ENCODE measurements at places on chromosomes 13 and 19. TPM values are rescaled to one million over a fixed set of nuclear protein-coding genes. Genes with fewer than 3 reads are reported as not detected.
A peak's percentile ranks its signal among the peaks of the same experiment; 100 is the strongest.

CYP4F12 gene
- total RNA-seq = 3.1 TPM

DNA sequence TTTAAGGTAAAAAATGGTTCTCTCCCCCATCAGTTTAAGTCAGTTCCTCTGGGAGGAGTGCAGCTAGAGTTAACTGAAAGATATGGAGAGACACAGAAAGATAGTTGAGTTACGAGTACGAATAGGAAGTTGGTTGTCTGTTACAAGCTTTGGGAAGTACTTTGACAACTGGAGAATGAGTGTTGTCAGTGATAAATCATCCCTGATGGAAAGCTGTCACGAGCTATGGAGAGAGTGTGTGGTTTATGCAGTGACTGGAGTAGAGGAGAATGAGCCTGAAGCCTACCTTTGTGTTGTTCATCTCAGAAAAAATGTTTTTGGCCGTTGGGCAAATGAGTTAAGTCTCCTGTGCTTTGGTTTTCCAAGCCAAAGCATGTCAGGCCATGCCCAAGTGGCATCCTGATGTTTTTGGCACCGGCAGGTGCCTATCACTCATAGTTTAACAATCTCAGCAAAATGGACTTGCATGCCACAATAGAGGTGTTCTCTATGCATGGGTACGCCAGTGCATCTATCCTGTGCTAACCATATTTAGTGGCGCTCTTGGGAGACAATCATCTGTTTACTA, 350.2 kb downstream of the IRS2 start:
- no peaks in the 10 kb centered on the region for H3K36me3 ChIP-seq
- H3K27me3 ChIP-seq = no peaks in the 10 kb centered on the region
- no peak for DNase-seq
- no peaks in the 10 kb centered on the region for H3K4me1 ChIP-seq

DNA sequence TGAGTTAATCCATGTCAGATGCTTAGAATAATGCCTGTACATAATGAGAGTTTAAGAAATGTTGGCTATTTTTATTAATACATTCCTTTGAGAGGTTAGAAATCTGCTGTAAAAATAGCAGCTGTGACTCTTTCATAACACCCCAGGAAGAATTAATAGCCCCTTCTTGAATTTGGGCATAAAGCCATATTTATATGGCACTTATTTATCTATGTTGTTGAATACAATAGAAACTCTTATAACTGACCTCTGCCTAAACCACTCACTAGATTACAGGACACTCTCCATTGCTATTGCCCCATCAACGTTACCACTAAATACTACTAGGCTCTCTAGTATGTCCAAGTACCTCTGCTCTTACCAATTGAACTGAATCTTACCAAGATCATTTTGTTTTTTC, 16.3 kb downstream of the NEK5 start:
- no peaks in the 10 kb centered on the region for H3K27me3 ChIP-seq
- H3K4me3 ChIP-seq = no peak overlapping the region
- H3K27ac ChIP-seq = no peak overlapping the region
- no peak for DNase-seq

ANKRD24 gene
- total RNA-seq = 0.39 TPM

GRCh38 chr13:44436589-44437337, 63.1 kb downstream of the SERP2 start:
- peak; percentile 98 for DNase-seq
- peaks cover 17% of the 10 kb centered on the region for H3K36me3 ChIP-seq
- peak overlapping the region; percentile 91 for H3K27ac ChIP-seq

OR7C1 gene
- total RNA-seq = not detected

DNA sequence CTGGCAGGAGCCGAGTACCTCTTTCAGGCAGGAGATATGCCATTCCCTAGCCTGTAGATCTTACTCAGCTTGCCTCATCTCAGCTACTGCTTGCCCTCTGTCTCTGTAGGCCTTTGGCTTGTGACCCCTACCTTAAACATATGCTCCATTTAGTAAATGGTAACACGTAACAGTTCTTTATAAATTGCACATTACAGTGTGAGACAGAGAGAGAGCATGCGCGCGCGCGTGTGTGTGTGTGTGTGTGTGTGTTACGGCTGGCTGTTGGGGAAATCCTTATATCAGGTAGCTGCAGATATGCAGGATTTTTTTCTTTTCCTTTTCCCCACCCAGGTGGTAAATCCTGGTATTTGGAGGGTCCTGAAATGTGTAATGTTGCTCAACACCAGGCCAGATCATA, 4.2 kb downstream of the SPINT2 start:
- no peak for DNase-seq
- peaks cover 17% of the 10 kb centered on the region for H3K4me1 ChIP-seq
- no peak overlapping the region for H3K27ac ChIP-seq
- H3K4me3 ChIP-seq = no peak overlapping the region
- H3K27me3 ChIP-seq = no peaks in the 10 kb centered on the region
- no peaks in the 10 kb centered on the region for H3K36me3 ChIP-seq

GRCh38 chr13:77172650-77173049, 145.7 kb upstream of the FBXL3 start:
- H3K27ac ChIP-seq = no peak overlapping the region
- no peak overlapping the region for H3K4me3 ChIP-seq
- H3K36me3 ChIP-seq = peaks cover 76% of the 10 kb centered on the region

PLK5 gene
- total RNA-seq = not detected

DNA sequence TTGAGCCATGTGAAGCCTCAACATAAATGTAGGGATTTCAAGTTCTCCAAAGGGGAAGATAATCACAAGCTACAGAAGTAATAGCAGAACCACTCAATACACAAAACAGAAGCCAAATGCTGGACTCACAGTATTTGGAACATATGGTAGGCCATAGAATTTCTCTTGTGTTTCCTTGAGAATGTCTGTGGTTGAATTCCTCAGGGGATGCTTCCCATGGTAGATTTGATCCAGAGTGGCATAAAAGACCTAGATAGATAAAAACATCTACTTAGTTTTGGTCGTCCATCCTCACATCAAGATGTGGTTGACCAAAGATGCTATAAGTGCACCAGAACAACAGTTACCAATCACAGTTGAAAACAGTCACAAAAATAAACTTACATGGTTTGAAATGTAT, 83.4 kb downstream of the MIPEP start:
- H3K27ac ChIP-seq = no peak overlapping the region
- H3K27me3 ChIP-seq = no peaks in the 10 kb centered on the region
- no peaks in the 10 kb centered on the region for H3K36me3 ChIP-seq

ZNF808 gene
- 30.3 TPM for total RNA-seq

GRCh38 chr13:102812611-102813287, 13.8 kb downstream of the BIVM start:
- DNase-seq = no peak
- H3K4me1 ChIP-seq = peaks cover 12% of the 10 kb centered on the region
- no peak overlapping the region for H3K27ac ChIP-seq

GRCh38 chr19:49057636-49058234, at the start of gene CGB7:
TSS of gene CGB7 (minus strand) at chr19:49057749. CDS start at chr19:49055375, 2,374 bp downstream.
- H3K27ac ChIP-seq = peak within 1 kb of the TSS; percentile 35
- H3K4me1 ChIP-seq = peaks cover 19% of the 10 kb centered on the region
- peak; percentile 63 for DNase-seq
- H3K4me3 ChIP-seq = peak within 1 kb of the TSS; percentile 38

DNA sequence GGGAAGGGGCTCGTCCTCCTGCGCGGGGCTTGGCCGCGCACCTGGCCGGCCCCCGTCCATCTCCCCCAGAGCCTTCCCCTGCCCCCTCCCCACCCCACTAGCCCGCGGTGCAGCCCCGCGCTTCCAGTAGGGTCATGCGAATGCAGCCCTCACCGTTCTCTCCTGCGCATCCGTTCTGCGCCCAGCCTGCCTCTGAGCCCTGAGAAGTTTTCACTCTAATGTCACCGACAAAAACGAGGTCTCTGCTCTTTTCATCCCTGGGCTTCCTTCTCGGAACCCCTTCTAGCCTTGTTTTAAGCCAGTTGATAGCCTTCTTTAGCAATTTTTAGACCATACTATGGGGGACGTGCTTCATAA, 97.4 kb downstream of the ATP8A2 start:
- H3K27me3 ChIP-seq = no peaks in the 10 kb centered on the region
- H3K4me3 ChIP-seq = no peak overlapping the region
- H3K36me3 ChIP-seq = no peaks in the 10 kb centered on the region
- H3K4me1 ChIP-seq = no peaks in the 10 kb centered on the region
- H3K27ac ChIP-seq = no peak overlapping the region

- no peak overlapping the region for H3K4me3 ChIP-seq
- no peak for DNase-seq
- no peaks in the 10 kb centered on the region for H3K4me1 ChIP-seq
- no peaks in the 10 kb centered on the region for H3K27me3 ChIP-seq
Measured at GRCh38 chr13:73934215-73934641, 200.0 kb downstream of the KLF12 start.

GRCh38 chr13:99656092-99656745, 154.9 kb downstream of the TM9SF2 start:
- H3K27me3 ChIP-seq = no peaks in the 10 kb centered on the region
- DNase-seq = peak; percentile 86
- H3K4me1 ChIP-seq = peaks cover 10% of the 10 kb centered on the region
- no peak overlapping the region for H3K27ac ChIP-seq
- H3K36me3 ChIP-seq = no peaks in the 10 kb centered on the region

HSPB6 gene
- total RNA-seq = 104 TPM

- H3K36me3 ChIP-seq = no peaks in the 10 kb centered on the region
- no peak for DNase-seq
- H3K4me1 ChIP-seq = no peaks in the 10 kb centered on the region
- H3K4me3 ChIP-seq = peak overlapping the region; percentile 87
- H3K27me3 ChIP-seq = no peaks in the 10 kb centered on the region
Measured at GRCh38 chr19:33797802-33798671, 1.4 kb downstream of the KCTD15 start.

DNA sequence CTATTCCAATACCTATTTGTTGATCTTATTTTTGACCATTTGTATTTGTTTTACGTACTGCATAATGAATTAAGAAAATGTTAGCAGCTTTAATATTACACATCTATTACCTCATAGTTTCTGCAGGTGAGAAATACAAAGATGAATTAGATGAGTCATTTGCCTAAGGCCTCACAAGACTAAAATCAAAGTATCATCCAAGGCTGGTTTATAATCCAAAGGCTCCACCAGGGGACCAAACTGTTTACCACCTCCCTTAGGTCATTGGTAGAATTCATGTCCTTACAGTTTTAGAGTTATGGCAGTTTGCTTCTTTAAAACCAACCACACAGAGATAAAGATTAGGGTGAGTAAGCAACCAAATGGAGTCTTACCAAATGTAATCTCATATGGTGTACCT, 848.1 kb downstream of the SLITRK6 start:
- H3K4me3 ChIP-seq = no peak overlapping the region
- no peak for DNase-seq
- H3K27ac ChIP-seq = no peak overlapping the region

- no peak overlapping the region for H3K4me3 ChIP-seq
- H3K27me3 ChIP-seq = no peaks in the 10 kb centered on the region
- no peaks in the 10 kb centered on the region for H3K36me3 ChIP-seq
- no peak for DNase-seq
Measured at GRCh38 chr13:23560571-23561089, 9.6 kb upstream of the TNFRSF19 start.

DNA sequence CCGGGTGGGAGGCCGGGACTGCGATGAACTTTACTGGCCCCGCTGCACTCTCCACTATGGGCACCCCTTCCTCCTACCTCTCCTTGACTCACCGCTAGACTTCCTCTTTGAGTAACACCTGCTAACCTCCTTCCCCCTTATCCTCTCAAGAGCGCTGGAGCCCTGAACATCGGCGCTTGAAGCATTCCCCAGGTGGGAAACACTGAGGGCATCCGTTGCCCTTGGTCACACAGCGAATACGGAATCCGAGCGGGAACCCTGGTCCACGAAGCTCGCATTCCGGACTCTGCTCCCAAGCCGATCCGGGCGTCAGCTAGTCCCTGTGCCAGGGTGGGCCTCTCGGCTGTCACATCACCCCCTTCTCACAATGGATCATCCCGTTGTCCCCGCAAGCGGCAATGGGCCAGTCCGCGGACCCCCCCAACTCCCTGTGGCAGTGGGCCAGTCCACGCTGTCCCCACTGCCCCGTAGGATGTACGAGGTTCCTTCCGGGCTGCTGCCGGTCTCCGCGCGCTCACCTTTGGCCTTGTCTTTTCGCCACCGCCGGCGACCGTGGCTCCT, 4.2 kb downstream of the LIPE start:
- H3K27me3 ChIP-seq = no peaks in the 10 kb centered on the region
- H3K4me3 ChIP-seq = peak overlapping the region; percentile 61
- peak overlapping the region; percentile 71 for H3K27ac ChIP-seq
- no peak for DNase-seq
- no peaks in the 10 kb centered on the region for H3K4me1 ChIP-seq

DNA sequence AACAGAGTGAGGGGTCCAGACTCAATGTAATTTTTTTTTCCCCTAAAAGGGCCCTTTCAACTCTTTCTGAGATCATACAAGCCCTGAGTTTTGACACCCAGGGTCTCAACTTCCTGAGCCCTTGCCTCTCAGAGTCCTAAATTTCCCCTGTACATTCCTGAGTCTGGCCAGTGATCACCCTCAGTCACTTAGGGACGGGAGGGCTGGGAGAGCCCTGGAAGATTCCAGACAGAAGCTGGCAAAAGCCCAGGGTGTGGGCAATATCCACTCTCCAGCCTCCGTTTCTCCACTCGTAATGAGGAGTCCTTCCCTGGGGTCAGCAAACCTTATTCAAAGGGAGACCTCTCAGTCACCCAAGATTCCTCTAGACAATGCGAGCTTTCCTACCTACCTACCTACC, 1.6 kb downstream of the PPP1R13L start:
- no peaks in the 10 kb centered on the region for H3K27me3 ChIP-seq
- peak overlapping the region; percentile 99 for H3K27ac ChIP-seq
- peaks cover 9% of the 10 kb centered on the region for H3K36me3 ChIP-seq
- peak overlapping the region; percentile 76 for H3K4me3 ChIP-seq

- no peak overlapping the region for H3K27ac ChIP-seq
- no peaks in the 10 kb centered on the region for H3K27me3 ChIP-seq
- H3K36me3 ChIP-seq = peaks cover 23% of the 10 kb centered on the region
Measured at GRCh38 chr13:112510002-112510780, 77.8 kb downstream of the TUBGCP3 start.

DNA sequence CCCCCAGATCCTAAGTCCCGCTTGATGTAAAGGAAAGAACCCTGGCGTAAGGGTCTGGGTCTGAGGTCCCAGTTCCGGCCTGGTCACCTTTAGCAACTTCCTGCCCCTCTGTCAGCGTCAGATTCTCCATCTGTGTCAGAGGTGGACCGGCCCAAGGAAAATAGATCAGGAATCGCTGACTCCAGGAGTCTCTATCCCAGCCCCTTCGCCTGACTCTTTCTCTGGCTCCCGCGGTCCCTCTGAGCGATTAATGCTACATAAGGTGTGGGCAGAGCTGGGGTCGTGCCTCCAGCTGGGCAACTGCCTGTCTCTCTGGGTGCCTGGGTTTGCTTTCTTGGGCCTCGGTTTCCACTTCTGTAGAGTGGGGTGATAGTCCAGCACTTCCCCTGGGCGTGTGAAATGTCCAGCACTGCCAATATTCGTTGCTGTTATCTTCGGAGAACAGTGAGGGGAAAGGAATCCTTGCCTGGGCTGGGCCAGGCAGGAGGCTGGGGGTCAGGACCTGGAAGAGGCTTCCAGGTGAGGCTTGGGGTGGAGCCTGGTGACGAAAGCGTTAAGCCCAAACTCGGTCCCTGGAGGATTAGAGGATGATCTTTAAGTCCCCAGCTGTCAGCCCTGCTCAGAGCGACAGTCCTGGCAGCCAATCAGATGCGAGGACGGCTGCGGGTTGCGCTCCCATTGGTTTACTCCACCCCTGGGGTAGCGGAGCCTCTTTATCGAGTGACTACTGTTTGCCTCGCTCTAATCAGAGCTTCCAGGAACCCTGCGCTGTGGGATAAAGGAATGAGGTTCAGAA, 767 bp downstream of the ABCA7 start:
- peak overlapping the region; percentile 36 for H3K4me3 ChIP-seq
- H3K27me3 ChIP-seq = no peaks in the 10 kb centered on the region
- DNase-seq = peak; percentile 89
- peaks cover 16% of the 10 kb centered on the region for H3K36me3 ChIP-seq

GRCh38 chr13:22744688-22745452, 435.9 kb upstream of the SGCG start:
- H3K36me3 ChIP-seq = no peaks in the 10 kb centered on the region
- no peaks in the 10 kb centered on the region for H3K4me1 ChIP-seq
- DNase-seq = no peak
- no peak overlapping the region for H3K4me3 ChIP-seq
- no peak overlapping the region for H3K27ac ChIP-seq

Measured in right atrium auricular region (tissue), 2 donors.